ENCODE measurements at places on chromosomes 12 and 14. TPM values are rescaled to one million over a fixed set of nuclear protein-coding genes. Genes with fewer than 3 reads are reported as not detected.
A peak's percentile ranks its signal among the peaks of the same experiment; 100 is the strongest.

DNA sequence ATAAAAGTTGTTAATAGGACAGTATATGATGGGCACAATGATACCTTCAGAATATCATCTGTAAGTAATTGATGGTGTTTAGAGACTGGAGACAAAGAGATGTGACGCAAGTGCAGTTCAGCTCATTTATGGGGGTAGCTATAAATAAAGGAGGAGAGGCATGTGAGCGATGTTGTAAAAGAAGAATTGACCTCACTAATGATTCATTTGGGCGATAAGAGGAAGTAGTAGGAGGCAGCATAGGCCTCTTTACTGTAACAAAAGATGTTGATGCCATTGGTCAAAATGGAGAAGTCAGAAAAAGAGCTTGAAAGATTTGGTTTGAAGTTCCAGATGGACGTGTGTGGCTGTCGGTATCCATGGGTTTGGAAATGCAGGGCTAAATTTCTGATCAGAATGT lies 70.0 kb downstream of the FLRT2 start:
- DNase-seq = no peak

DNA sequence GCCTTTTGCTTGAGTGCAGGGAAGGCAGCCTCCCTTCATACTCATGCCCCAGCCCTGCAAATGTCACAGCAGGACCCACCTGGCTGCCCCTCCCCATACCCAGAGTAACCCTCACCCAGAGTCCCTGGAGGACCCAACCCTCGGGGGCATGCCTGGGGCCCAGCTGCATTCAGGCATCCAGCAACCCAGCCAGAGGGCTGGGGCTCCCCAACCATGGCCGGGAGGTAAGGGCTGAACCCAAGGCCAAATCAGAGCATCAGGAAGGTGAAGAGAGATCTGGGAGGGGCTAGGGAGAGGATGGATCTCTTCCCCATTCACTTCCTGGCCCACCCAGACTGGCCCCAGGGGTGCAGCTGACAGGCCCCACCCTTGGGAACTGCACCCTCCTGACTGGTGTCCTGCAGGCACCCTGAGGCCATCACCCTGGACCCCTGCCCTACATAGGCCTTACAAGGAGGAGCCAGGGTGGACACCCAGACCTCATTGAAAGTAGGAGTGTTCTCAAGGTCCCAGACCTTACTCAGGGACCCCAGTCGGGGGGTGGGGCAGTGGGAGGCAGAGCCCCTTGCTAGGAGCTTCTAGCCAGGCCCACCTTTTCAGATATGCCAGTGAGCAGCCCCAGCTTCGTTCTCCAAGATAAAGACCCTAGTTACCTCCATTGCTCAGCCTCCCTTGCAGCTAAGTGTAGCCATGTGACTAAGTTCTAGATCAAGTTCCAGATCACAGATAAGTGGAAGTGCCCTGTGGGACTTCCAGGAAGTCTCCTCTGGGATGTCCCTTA lies 849 bp upstream of the PLD4 start:
- no peak for DNase-seq

- DNase-seq = no peak
Measured at GRCh38 chr14:69964841-69965240, 85.6 kb downstream of the SMOC1 start.

DNA sequence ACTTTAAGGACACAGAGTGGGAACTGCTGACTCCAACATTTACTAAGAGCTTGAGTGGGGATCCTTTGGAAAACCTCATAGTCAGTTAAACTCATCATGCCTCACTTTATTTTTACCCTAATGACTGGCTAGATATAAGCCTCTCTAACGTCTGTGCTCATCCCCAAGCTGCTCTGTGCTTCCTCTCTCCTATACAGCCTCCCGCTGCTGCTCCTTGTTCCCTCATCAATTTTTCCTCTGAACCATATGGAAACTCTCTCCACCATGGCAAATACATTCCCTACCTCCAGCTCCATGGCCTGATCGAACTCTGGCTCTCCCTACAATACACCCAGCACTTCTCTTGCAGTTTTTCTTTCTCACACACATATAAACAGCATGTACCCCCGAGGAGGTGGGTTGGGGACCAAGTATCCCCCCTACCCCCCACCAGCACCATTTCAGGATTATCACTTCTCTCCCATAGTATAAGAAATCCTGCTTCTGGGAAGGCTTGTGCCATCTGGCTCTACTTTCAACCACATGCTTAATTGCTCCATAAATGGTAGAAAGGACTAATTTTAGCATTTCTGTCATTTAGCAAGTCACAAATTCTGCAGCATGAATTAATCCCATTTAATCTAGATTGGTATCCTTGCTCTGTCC lies 39.2 kb upstream of the DYRK2 start:
- DNase-seq = no peak

DNA sequence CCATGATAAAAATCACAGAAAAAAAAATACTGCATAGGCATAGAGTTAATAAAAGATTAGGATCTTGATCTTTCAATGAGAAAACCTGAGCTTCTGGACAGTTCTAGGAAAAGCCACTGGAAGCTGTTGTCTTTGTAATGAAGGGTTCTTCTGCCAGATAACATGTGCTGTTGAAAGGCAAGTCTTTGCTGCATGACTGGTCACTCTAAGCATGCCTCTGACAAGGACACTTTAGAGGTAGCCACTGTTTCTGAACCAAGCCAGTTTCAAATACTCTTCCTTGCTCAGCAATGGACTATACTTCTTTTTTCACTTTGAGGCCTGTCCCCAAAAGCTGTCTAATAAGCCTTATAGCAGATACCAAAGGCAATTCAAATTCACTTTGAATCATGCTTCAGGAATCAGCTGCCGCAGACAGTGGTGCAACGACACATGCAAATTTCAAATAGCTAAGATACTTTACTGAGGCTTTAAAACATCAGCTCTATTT lies 70.2 kb downstream of the BTG1 start:
- DNase-seq = no peak

DNA sequence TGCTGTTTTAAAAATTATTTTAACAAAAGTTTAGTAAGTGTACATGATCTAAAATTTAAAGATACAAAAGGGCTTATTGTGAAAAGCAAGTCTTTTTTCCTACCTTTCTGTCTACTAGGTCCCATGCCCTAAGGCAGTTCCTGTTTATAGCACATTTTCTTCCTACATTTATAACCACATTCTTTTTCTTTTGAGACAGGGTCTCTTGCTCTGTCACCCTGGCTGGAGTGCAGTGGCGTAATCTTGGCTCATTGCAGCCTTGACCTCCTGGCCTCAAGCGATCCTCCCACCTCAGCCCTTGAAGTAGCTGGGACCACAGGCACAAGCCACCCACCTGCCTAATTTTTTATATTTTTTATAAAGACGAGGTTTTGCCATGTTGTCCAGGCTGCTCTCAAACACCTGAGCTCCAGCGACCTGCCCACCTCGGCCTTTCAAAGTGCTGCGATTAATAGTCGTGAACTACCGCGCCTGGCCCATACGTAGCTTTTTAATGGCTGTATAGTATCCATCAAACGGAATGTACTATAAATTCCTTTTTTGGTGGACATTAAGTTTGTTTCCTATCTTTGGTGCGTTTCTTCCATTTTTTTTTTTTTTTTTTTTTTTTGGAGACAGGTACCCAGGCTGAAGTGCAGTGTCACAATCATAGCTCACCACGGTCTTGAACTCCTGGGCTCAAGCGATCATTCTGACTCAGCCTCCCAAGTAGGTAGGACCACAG lies 20.9 kb downstream of the FRS2 start:
- DNase-seq = no peak

DNA sequence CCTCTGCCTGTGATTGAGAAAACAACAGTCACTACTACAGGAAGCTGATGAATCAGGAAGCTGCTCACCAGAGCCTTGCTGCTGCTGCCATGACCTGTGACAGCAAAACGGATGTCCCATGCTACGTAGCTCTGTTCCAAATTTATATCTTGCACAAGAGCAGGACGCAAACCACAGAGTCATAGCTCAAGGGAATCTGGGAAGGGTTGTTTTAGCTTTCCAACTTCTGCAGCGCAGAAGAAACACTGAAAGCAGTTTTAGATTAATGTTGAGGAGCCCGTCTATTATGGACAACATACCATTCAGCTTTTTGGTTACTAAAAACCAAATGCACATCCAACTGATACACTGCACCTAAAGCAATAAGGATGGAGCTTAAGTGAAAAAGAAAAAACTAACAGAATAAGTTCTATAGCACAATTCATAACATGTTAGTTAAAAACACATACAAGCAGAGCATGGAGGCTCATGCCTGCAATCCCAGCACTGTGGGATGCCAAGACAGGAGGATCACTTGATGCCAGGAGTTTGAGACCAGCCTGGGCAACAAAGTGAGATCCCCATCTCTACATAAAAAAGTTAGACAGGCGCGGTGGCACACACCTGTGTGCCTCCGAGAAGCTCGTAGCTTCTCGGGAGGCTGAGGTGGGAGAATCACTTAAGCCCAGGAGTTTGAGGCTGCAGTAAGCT lies 1.7 kb upstream of the ANKRD33 start:
- peak; percentile 57 for DNase-seq

GRCh38 chr12:4535871-4536270 lies 2.8 kb upstream of the RAD51AP1 start:
- DNase-seq = no peak

DNA sequence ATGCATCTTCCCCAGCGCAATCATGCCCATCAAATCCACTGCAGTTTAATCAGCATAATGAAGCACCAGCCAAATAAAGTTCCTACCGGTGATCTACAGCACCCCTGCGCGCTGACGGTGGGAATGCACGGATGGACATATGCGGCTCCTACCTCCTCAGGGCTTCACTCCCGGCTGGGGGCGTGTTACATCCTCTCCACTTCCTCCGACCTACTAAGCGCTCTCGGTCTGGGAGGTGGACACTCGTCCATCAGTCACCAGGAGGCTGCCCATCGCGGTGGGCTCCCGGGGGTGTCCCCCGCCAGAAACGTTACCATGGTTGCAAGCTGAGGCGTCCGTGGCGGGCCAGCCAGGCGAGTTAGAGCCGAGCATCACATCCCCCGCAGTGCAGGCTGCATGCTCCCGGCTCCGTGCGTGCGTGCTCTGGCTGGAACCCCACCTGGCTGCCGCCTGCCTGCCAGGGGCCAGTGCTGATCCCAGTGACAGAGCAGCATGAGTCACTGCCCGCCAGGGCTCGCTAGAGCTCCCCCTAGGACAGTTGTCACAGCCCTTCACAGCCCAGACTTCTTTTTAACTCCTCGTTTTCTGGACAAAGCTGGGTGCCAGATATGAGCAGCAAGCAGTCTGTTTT lies 73.0 kb downstream of the CIT start:
- peak; percentile 47 for DNase-seq

GRCh38 chr12:121214855-121215745 lies 5.2 kb downstream of the P2RX4 start:
- DNase-seq = no peak

- DNase-seq = no peak
Measured at GRCh38 chr12:105724641-105725040, 394.1 kb downstream of the C12orf75 start.

Gene SERPINA3
- 163 TPM for total RNA-seq

Gene KRT3
- total RNA-seq = not detected

Gene GIT2
- total RNA-seq = 32.0 TPM

Gene PPFIBP1
- total RNA-seq = 279 TPM

Gene LRRC74A
- not detected for total RNA-seq

Gene RIMBP2
- total RNA-seq = not detected

All from heart right ventricle (tissue), 16 donors.